ENCODE measurements at places on chromosomes 6 and 20. TPM values are rescaled to one million over a fixed set of nuclear protein-coding genes. Genes with fewer than 3 reads are reported as not detected.

Gene SYTL3
- total RNA-seq = 4.6 TPM

Gene IMPG1
- not detected for total RNA-seq

Gene SAMD10
- total RNA-seq = 0.99 TPM

- no peak for DNase-seq
- no peak overlapping the region for H3K27ac ChIP-seq
- H3K27me3 ChIP-seq = peaks cover 90% of the 10 kb centered on the region
- H3K4me3 ChIP-seq = no peak overlapping the region
- H3K4me1 ChIP-seq = no peaks in the 10 kb centered on the region
- no peaks in the 10 kb centered on the region for H3K36me3 ChIP-seq
Measured at GRCh38 chr20:38725148-38725901, 1.0 kb downstream of the SLC32A1 start.

- no peaks in the 10 kb centered on the region for H3K4me1 ChIP-seq
- no peak for DNase-seq
- H3K27me3 ChIP-seq = no peaks in the 10 kb centered on the region
- no peak overlapping the region for H3K4me3 ChIP-seq
Measured at GRCh38 chr20:57676589-57677583, 32.9 kb downstream of the PMEPA1 start.

- H3K27ac ChIP-seq = no peak overlapping the region
- H3K27me3 ChIP-seq = no peaks in the 10 kb centered on the region
- no peaks in the 10 kb centered on the region for H3K4me1 ChIP-seq
Measured at GRCh38 chr6:23086100-23086499, 516.7 kb downstream of the HDGFL1 start.

- peak overlapping the region; percentile 13 for H3K4me3 ChIP-seq
- no peak overlapping the region for H3K27ac ChIP-seq
- peaks cover 67% of the 10 kb centered on the region for H3K27me3 ChIP-seq
- peaks cover 3% of the 10 kb centered on the region for H3K4me1 ChIP-seq
- DNase-seq = peak; percentile 12
- no peaks in the 10 kb centered on the region for H3K36me3 ChIP-seq
Measured at GRCh38 chr6:117264692-117265409, 507 bp upstream of the VGLL2 start.

DNA sequence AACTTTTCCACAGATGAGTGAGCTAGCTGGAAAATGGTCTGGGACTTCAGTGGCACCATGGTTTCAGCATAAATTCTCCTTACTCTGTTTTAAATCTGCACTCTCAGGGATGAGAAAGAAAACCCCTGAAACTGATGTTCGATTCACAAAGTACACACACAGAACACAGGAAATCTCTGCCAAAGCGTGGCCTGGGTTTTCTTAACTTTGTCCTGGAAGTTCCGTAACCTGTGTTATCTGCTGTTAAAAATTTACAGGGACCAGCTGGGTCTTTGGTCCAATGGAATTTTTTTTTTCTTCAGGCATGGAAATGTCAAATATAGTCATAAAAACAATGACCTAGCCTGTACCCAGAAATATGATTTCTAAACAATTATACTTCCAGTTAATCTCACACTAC, 7.3 kb downstream of the SCML4 start:
- H3K27me3 ChIP-seq = peaks cover 21% of the 10 kb centered on the region
- H3K27ac ChIP-seq = no peak overlapping the region
- H3K4me3 ChIP-seq = no peak overlapping the region
- no peak for DNase-seq

GRCh38 chr20:13318871-13319521, 97.9 kb downstream of the ISM1 start:
- no peak overlapping the region for H3K4me3 ChIP-seq
- H3K36me3 ChIP-seq = no peaks in the 10 kb centered on the region
- H3K27me3 ChIP-seq = no peaks in the 10 kb centered on the region
- H3K4me1 ChIP-seq = no peaks in the 10 kb centered on the region
- no peak for DNase-seq

DNA sequence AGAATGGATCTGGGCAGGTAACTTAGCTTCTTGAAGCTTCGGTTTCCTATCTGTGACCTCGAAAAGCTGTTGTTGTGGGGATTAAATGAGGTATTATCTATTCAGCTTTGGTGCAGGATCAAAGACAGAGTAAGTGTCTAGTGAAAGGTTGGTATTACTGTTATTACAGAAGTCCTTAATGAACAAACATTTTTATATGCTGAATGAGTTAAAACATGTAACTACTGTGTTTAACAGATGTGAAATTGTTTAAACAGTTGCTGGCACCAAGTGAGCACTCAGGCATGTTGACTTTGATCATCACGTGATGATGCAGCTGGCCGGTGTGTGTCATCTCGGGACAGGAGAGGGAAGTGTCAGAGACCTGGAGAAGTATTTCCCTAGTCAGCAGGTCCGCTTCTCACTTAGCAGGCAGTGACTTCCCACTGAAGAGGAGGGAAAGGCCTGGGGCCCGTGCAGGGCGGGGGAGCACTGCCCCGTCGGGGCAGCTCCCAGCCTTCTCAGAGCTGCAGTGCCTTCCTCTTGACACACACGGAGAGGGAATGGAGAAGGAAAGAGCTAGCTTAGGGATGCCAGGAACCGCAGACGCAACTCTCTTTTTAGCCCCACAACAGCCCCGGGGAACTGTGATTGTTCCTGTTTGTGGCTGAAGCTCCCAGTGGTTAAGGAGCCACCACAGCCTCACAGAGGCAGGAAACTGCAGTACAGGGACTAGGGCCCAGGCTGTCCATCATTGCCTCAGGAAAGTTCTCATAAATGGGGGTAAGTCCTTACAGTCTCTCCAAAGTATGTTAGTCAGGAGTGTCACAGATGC, 18.0 kb downstream of the TUBB2A start:
- no peaks in the 10 kb centered on the region for H3K27me3 ChIP-seq
- peak; percentile 80 for DNase-seq
- no peak overlapping the region for H3K4me3 ChIP-seq

DNA sequence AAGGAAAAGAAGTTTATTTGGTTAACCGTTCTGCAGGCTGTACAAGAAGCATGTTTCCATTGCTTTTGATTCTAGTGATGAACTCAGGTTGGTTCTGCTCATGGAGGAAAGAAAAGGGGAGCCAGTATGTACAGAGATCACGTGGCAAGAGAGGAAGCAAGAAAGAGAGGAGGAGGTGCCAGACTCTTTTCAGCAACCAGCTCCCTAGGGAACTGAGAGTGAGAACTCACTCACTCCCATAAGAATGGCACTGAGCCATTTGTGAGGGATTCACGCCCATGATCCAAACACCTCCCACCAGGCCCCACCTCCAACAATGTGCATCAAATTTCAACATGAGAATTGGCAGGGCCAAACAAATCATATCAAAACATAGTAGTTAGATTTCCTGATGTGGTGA, 649.1 kb downstream of the EPM2A start:
- no peak overlapping the region for H3K4me3 ChIP-seq
- no peak overlapping the region for H3K27ac ChIP-seq
- H3K27me3 ChIP-seq = no peaks in the 10 kb centered on the region

DNA sequence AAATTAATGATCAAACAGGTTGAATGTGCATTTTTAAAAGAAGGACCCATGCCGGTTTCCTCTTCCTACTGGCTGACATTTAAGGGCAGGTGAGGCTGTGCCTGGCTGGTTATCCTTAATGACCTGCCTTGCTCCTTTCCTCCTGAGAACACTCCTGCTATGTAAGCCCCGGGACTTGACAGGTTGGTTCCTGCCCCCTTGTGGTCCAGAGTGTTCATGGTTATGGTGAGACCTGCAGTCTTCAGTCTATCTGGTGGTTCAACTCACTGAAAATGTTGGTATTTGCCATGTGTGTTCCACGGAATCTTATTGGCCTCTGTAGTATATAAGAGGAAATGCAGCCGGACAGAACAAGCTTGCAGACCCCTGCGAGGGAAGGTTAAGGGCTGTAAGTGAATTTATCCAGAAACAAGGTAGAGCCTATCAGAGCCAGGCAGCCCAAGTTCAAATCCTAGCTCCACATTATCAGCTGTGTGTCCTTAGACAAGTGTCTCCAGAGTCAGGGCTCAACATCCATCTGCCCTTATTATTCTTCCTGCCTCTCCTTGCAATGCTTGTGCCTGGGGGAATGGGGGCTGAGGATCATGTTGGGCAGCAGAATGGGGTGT, 5.2 kb upstream of the BPIFA3 start:
- H3K27me3 ChIP-seq = no peaks in the 10 kb centered on the region
- H3K36me3 ChIP-seq = no peaks in the 10 kb centered on the region
- DNase-seq = peak; percentile 26
- no peak overlapping the region for H3K27ac ChIP-seq
- H3K4me1 ChIP-seq = no peaks in the 10 kb centered on the region

- no peaks in the 10 kb centered on the region for H3K4me1 ChIP-seq
- no peaks in the 10 kb centered on the region for H3K36me3 ChIP-seq
- no peak for DNase-seq
- H3K27ac ChIP-seq = no peak overlapping the region
- no peak overlapping the region for H3K4me3 ChIP-seq
Measured at GRCh38 chr20:24955045-24955444, 6.0 kb downstream of the CST7 start.
